ENCODE measurements at places on chromosomes 12 and 14.

DNA sequence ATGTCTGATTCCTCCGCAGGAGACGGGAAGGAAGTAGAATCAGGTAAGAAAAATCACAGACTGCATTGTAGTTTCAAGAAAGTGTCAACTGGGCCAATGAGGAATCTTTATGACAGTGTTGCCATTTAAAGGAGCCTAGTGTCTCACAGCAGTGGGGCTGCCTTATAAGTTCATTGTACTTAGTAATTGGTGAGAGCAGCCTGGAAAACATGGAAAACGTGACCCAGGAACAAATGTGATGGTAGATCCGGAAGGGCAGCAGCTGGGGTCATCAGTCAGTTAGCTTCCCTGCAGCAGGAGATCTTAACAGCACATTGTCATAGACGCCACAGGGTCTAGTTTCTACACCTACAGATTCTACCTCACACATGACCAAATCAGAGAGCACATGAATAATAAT, 630.0 kb upstream of the LMO3 start:
- no peak for DNase-seq

- DNase-seq = no peak
These were observed 69.5 kb upstream of the ZDHHC17 start for GRCh38 chr12:76694369-76694768.

GRCh38 chr12:109868182-109869051, 11.9 kb downstream of the GLTP start:
- DNase-seq = no peak

DNA sequence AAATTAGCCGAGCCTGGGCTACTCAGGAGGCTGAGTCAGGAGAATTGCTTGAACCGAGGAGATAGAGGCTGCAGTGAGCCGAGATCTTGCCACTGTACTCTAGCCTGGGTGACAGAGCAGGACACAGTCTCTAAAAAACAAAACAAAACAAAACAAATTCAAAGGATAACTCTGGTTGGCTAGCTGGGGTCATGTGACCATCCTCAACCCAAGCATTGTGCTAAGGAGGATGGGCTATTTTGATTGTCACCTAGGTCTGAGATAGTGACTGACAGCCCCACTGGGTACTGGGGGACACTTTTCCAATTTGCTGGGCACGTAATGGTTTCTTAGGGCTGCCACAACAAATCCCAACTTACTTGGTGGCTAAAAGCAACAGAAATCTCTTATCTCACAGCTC, 11.9 kb downstream of the DGLUCY start:
- no peak for DNase-seq

DNA sequence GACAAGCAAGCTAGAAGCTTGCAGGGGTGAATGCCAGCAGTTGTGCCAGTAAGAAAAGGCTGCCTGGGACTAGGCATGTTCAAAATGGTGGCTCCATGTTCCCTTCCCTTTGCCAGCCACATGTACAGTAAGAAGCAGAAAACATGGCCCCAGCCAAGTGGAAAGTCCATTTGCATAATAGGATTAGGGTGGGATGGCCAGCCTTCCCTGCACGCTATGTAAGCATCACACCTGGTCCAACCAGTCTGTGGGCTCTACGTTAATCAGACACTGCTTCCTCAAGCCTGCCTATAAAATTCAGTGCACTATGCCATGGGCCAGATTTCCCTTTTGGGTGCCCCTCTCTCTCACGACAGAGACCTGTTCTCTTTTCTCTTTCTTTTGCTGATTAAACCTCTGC, 288.4 kb downstream of the GXYLT1 start:
- no peak for DNase-seq

Data from activated T-helper 1 cell treated with anti-CD3 and anti-CD28 coated beads, Interleukin-2, amount 50 U/mL, for 16 hours (primary cell).